DMS79 treated with DMSO at 0.1 percent for 48 hours (cell line): ENCODE measurements at places on chromosomes 3 and 15.

- DNase-seq, result no peak
These were observed 192.0 kb upstream of the HES1 start for GRCh38 chr3:193943851-193944517.

DNA sequence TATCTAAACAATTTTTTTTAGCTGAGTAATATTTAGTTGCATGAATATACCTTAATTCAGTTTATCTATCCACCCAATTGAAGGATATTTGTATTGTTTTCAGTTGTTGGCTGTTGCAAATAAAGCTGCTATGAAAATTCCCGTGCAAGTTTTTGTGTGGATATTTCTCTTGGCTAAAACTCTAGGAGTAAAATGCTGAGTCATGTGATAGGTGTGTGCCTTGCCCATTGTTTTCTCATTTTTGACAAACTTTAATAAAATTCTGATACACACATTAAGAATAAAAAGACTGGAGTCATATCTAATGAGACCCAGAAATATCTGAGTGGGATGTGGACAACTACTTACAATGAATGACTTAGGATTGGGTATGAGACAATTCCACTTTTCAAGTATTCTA is 78.6 kb downstream of the MDFIC2 start:
- DNase-seq, result no peak

DNA sequence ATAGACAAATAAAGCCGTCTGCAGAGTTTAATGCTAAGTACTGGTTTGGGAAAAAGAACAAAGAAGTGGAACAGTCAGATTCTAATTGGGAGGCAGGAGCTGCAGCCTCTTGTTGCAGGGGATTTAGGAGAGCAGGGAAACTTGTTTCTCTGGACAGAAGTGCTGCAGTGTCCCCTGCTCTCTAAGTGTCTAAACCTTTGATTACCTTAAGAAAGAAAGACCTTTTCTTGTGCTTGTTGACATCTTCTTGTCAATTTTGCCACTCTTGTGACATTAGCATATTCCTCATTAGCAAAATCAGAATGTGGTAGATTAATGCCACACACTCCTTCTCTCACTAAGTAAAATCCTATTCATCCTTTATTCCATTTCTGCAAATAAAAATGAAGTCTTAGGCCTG is 38.8 kb downstream of the TRAT1 start:
- no peak for DNase-seq

DNA sequence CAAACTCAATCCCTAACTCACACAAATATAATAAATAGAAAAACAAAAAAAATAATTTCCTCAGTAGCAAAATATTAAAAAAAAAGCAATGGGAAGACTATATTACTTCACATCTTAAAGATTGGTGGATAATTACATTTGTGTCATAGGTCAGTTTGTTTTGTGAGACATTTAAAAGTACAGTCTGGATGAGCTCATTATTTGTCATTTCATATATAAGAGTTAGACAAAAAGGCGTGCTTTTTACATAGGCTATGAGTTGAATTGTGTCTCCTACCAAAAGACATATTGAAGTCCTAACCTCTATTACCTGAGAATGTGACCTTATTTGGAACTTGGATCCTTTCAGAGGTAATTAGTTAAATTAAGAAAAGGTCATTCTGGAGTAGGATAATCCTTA is 710.1 kb upstream of the CBLB start:
- DNase-seq, result no peak

GRCh38 chr3:178059836-178060235 is 476.4 kb upstream of the KCNMB2 start:
- no peak for DNase-seq

GRCh38 chr3:174495311-174495710 is 363.8 kb upstream of the NAALADL2 start:
- peak; percentile 37 for DNase-seq

DNA sequence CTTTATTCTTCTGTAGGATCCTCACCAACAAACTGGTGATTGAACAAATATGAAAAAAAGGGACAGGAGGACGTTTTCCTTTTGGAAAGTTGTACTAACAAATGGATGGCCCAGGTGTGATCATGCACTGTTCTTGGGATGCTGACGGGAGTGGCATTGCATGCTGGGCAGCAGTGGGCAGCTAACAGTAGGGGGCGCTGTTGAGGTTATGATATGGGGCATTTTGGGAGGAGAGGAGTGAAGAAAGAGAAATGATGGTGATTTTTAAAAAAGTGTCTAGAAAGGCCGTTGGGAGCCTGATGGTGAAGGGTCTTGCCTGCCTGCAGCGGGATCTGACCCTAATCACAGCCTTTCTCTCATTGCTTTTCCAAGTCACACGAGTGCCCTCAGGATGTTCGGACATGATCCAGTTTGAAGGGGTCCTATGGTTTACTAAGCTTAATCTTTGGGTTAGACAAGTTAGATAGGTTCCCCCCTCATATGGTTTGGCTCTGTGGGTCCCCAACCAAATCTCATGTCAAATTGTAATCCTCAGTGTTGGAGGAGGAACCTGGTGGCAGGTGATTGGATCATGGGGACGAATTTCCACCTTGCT is 46.2 kb upstream of the PRTG start:
- DNase-seq, result no peak

DNA sequence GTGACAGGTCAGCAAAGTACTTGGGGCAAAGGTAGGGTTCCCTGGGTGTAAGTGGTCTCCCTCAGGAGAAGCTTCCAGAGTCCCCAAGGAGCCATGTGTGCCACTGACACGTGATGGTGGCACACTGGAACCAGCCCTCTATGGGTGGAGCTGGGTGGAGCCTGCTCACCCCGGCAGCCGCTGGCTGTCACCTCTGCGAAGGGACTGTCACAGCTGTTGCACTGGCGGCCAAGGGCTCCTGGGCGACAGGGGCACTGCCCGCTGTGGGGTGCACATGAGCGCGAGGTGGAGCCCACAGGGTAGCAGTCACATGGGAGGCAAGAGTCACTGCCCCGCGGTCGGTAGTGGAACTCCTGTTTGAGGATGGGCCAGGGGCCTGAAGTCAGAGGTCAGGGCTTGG is 12.0 kb downstream of the CELSR3 start:
- no peak for DNase-seq

DNA sequence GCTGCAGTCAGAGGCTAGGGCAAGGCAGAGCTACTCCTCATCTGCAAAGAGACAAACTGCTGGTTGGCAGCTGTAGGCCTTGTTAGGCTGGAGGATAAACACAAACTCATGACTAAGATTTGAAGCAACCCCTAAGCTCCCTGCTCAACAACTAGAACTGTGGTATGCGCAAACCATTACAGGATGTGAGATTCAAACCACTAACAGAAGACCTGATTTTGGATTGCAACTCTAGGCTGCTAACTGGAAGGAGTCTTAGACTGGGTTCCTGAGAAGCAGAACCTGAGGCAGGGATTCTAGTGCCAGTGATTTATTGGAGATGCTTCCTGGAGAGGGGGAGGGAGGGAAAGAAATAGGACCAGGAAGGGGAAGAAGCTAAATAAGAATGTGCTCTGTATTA is 22.5 kb downstream of the CCR4 start:
- DNase-seq, result no peak

DNA sequence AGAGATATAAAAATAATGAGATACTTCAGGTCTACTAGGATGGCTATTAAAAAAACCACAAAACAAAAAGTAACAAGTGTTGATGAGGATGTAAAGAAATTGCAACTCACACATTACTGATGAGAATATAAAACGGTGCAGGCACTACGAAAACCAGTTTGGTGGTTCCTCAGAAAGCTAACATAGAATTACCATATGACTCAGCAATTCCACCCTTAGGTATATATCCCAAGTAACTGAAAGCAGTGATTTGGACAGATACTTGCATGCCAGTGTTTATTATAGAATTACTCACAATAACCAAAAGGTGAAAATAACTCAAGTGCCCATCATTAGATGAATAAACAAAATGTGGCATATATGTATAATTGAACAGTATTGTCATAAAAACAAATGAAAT is 87.5 kb upstream of the MELTF start:
- no peak for DNase-seq

- no peak for DNase-seq
These were observed 6.1 kb downstream of the RHCG start for GRCh38 chr15:89490081-89490813.

DNA sequence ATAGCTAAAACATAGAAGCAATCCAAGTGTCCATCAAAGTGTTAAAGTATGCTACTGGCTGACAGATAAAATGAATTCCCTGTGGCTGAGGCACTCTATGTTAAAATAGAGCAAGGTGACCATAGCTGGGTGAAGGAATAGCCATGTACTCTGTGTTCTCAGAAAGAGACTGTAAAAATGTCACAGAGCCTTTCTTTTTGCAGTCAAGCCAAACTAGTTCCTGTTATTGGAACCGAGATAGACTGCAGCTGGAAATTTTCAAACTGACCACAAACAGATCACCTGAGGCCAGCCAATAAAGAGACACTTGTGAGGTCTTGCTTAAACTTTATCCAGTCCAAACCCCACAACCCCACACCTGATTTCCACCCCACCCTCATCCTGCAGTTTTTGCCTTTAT is 422.8 kb upstream of the NAALADL2 start:
- DNase-seq, result no peak

DNA sequence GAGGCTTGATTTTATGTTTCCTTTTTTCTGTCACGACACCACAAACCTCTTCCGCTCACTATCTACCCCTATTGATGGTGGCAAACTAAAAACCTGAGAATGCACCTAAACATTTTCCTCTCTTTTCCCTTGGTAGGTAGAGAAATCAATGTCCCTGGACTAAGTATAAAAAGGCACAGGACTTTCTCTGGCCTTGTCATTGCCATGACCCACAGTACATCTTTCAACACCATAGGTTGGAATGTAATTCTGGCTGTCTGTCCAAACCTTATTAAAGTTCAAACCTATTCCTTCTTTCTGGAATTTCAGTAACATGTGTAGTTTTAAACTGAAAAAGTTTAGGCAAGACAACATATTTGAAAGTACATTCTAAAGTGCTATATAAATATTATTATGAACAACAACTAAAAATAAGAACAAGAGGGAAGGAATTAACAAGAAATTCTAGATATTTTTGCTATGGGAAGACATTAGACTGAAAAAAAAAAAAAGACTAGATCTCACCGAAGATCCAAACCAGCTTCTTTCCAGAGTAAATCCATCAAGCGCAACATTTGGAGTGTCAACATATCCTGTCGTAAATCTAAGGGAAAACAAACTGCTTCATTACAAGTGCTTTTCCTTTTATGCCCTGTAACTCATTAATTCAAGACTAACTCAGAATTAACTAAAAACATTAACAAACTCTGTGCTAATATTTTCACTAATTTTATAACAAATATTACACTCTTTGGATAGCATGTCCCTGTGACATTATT is 73.1 kb downstream of the FAIM start:
- DNase-seq, result peak; percentile 25

DNA sequence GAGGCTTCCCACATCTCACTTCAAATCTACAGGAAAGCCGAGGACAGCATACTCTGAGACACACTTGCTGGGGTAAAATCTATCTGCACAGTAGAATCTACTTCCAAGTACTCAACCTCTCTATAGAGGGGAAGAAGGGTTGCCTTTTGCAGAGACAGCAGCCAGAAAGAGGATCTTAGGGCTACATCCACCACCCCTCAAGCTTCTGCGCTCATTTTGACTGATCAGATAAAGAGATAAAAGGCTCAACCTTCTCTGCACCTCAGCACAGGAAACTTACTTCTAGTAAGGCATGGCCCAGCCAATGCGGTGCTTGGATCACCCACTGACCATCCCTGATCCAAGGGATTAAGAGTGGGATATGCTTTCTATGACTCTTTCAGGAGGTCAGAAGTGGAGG is 6.9 kb upstream of the SLC9A9 start:
- DNase-seq, result no peak

DNA sequence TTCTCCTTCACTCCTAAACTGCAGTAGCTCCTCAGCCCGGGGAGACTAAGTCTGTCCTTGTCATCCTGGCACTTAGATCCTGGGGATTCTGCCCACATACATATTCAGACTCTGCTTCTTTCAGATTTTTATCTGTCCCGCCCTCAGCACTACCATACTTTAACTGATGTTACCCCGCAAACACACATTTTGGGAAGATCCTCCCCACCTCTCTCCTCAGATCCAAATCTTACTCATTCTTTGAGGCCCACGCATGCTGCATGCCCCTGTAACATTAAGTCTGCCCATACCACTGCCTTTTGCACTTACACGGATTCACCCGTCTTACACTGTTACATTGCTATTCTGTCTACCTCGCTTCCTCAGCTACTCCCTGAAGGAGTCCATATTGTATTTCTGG is 36.1 kb downstream of the SENP8 start:
- no peak for DNase-seq

DNA sequence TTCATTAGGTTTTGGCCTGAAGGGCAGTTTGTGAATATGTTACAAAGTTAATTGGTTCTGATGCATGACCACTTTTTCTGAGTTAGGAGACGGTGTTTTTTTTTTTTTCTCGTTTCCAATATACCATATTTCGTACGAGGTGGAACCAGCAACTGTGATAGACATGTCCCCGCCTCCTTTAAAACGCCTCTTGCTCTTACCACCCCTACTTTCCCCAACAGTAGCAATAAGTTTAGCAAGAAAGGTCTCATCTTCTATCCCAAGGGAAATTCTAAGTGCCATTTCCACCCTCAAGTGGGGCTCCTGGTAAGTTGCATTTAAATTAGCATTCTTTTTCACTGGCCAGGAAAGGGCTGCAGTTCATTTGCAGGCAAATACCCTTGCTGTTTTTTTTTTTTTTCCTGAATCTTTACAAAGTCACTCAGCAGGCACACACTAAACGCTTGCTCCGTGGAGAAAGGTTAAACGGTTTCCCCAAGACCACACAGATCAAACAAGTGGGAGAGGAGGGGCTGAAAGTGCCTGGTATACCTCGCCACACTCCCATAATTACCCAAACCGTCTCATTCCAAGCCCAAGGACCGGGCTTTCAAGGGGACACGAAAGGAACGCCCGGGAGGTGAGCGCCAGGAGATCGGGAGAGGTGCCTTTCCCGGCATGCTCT is 39.5 kb upstream of the MGA start:
- DNase-seq, result peak; percentile 5

GRCh38 chr15:91243826-91244225 is 143.8 kb downstream of the SV2B start:
- no peak for DNase-seq

- no peak for DNase-seq
These were observed 137.1 kb upstream of the THBS1 start for GRCh38 chr15:39443659-39444219.

- peak; percentile 18 for DNase-seq
These were observed 251.9 kb downstream of the IGSF11 start for GRCh38 chr3:118782755-118783202.

GRCh38 chr3:63015614-63016309 is 140.5 kb upstream of the CADPS start:
- no peak for DNase-seq
